Fibroblast of villous mesenchyme (primary cell): ENCODE measurements at places on chromosomes 1 and 21. TPM values are rescaled to one million over a fixed set of nuclear protein-coding genes. Genes with fewer than 3 reads are reported as not detected.

The SLC45A1 gene
- total RNA-seq, result 0.86 and 1.9 TPM in 2 replicates

The STMN1 gene
- total RNA-seq, result 85.9 and 99.9 TPM in 2 replicates

The LIN28A gene
- total RNA-seq, result not detected in 2 replicates

The SLC45A3 gene
- total RNA-seq, result 3.2 and 5.2 TPM in 2 replicates

The COL8A2 gene
- total RNA-seq, result 4.7 and 6.8 TPM in 2 replicates

The HTR1D gene
- total RNA-seq, result 0.86 and 2.3 TPM in 2 replicates

The KRTAP10-1 gene
- total RNA-seq, result not detected in 2 replicates

The RSPH1 gene
- not detected in 2 replicates for total RNA-seq

The MLLT11 gene
- 8.1 and 9.1 TPM in 2 replicates for total RNA-seq
